Activated naive CD8-positive, alpha-beta T cell treated with anti-CD3 and anti-CD28 coated beads for 36 hours (primary cell): ENCODE measurements at places on chromosomes 1 and 21. TPM values are rescaled to one million over a fixed set of nuclear protein-coding genes. Genes with fewer than 3 reads are reported as not detected.

DNA sequence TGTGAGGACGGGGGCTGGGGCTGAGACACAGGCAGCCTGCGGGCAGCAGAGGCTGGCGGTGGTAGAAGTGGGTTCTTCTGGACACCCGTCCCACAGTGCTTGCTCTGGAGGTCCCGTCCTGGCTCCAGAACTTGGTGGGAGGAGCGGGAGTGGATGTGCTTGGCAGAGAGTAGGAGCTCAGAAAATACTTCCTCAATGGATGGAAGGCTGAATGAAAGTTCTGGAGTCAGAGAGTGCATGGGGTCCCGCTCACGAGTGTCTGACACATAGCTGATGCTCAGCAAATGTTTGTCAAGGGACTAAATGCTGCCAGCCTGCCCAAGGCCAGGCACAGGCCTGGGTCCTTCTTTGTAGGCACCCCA, 13.4 kb upstream of the NES start:
- H3K4me3 ChIP-seq = no peak overlapping the region
- DNase-seq = no peak
- H3K27me3 ChIP-seq = peaks cover 66% of the 10 kb centered on the region
- no peak overlapping the region for H3K27ac ChIP-seq

DNA sequence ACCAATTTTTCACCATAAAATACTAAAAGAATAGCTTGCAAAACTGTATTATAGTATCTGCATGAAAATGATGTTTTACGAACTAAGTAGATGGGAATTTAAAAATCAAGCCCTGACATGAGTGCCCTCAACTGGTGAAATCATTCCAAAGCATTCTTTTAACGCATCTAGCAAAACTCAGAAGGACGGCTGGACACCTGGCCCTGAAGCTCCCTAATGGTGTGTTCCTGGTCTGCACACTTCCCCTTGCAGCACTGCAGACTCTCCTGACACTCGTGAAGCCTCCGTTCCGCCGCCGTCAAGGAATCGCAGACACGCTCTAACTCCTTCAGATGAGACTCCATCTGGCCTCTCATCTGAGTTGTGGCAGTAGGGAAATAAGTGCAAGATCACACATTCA, 39.9 kb downstream of the ODF2L start:
- no peak overlapping the region for H3K4me3 ChIP-seq
- no peaks in the 10 kb centered on the region for H3K4me1 ChIP-seq
- no peak for DNase-seq
- peaks cover 22% of the 10 kb centered on the region for H3K36me3 ChIP-seq
- no peaks in the 10 kb centered on the region for H3K27me3 ChIP-seq

GRCh38 chr1:111517469-111518225, 14.2 kb upstream of the ADORA3 start:
- peak overlapping the region; percentile 38 for H3K4me3 ChIP-seq
- H3K27me3 ChIP-seq = no peaks in the 10 kb centered on the region
- H3K4me1 ChIP-seq = peaks cover 50% of the 10 kb centered on the region
- H3K27ac ChIP-seq = peak overlapping the region; percentile 86
- DNase-seq = peak; percentile 58
- H3K36me3 ChIP-seq = no peaks in the 10 kb centered on the region

DNA sequence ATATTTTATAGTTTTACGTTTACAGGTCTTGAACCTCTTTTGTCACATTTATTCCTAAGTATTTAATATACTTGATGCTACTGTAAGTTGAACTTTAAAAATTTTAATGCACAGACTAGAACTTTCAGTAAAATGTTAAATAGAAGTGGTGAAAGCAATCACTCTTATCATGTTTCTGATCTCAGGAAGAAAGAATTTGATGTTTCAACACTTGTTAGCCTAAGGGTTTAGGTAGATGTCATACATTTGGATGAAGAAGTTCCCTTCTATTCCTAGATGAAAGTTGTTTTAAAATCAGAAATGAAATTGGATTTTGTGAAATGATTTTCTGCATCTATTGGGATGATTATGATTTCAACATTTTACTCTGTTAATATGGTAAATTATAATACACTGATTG, 63.6 kb upstream of the TTLL7 start:
- DNase-seq = no peak
- H3K27ac ChIP-seq = no peak overlapping the region
- H3K27me3 ChIP-seq = peaks cover 10% of the 10 kb centered on the region
- peaks cover 2% of the 10 kb centered on the region for H3K4me1 ChIP-seq

DNA sequence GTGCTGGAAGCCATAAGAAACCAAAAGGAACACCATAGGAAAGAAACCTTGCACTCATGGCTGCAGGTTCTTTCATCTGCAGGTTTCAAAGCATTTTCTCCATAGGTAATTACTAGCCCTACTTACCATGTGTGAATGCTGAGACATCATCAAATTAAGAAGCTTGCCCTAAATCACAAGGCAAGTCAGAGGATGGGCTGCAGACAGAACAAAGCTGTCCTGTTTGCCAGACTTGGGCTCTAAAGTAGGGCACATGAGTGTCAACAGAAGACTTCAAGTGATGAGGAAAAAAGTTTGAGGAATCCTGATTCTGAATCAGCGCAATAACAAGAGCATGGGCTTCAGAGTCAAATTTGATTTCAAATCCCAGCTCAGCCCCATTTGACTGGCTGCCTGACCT, 5.8 kb upstream of the EPS15 start:
- no peaks in the 10 kb centered on the region for H3K27me3 ChIP-seq
- peaks cover 8% of the 10 kb centered on the region for H3K4me1 ChIP-seq
- no peak overlapping the region for H3K4me3 ChIP-seq
- no peak for DNase-seq
- peaks cover 3% of the 10 kb centered on the region for H3K36me3 ChIP-seq

DNA sequence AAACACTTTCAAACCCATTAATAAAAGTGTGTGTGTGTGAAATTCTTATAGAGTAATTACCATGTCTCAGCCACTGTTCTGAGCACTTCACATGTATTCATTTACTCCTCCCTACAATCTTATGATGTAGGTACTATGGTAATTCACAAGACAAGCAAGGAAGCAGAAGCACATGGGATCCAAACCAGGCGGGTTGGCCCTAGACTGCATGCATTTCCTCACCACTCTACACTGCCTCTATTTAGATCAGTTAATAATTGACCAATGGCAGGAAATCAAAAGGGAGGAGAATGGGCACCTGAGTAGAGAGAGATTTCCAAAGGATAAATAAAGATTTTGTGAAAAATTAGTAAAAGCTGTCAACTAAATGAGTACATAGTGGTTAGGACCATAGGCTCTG, 15.7 kb downstream of the MAP3K21 start:
- peaks cover 33% of the 10 kb centered on the region for H3K27me3 ChIP-seq
- no peak for DNase-seq
- H3K27ac ChIP-seq = no peak overlapping the region
- no peaks in the 10 kb centered on the region for H3K4me1 ChIP-seq
- H3K4me3 ChIP-seq = no peak overlapping the region
- peaks cover 3% of the 10 kb centered on the region for H3K36me3 ChIP-seq

The CSF3R gene
- total RNA-seq = 0.04 TPM

The AIRE gene
- total RNA-seq = not detected
